Articular chondrocyte of knee joint (primary cell): ENCODE measurements at places on chromosomes 12 and 14. TPM values are rescaled to one million over a fixed set of nuclear protein-coding genes. Genes with fewer than 3 reads are reported as not detected.

The HOXC5 gene
- total RNA-seq, result 1.7 and 3.3 TPM in 2 replicates

The ABCD2 gene
- total RNA-seq, result under 0.01 TPM in 2 replicates

The SIX6 gene
- total RNA-seq, result not detected in 2 replicates

The SOX5 gene
- total RNA-seq, result 72.3 and 86.2 TPM in 2 replicates
